ENCODE measurements at places on chromosomes 1 and 21.

DNA sequence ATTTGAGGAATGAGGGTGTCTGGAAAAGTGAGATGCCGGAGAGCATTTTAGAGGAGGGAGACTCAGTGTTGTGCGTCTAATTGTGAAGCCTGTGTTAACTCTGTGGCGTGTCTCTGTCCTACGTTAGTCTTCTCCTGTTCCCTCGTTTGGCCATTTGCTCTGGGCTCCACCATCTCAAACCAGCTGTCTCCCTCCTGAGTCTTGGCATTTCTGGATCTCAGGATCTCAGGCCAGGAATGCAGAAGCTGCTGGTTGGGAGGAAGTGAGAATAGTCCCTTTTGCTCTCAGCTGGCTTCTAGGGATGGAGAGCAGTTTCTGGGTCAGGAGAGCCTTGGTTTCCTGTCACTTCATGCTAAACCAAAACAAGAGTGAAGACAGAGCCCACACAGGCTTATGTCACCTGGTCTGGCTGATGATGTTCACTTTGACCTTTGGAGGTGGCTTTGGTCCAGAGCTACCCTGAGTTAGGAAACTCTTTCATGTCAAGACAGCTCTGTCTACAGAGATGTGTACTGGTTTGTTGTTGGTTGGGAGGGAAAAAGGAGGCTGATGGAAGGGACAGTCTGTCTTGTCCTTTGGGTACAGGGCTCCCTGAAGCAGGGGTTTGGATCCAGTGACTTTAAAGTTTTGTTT, 859 bp downstream of the NFASC start:
- DNase-seq: no peak

DNA sequence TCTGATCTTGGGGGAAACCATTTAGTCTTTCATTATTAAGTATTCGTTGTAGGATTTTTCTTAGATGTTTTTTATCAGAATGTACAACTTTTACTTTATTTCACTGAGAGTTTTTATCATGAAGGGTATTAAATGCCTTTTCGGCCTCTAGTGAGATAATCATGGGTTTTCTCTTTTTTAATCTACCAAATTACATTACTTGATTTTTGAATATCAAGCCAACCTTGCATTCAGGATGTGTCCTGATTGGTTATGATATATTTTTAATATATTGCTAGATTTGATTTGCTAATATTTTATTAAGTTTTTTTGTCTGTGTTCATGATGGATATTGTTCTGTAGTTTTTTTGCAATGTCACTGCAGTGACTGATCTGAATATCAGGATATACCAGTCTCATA, 9.4 kb downstream of the NUF2 start:
- no peak for DNase-seq

GRCh38 chr1:234911787-234912186, 216.8 kb downstream of the TOMM20 start:
- peak; percentile 12 for DNase-seq

GRCh38 chr1:210301615-210302000, 27.1 kb upstream of the HHAT start:
- no peak for DNase-seq

GRCh38 chr1:156245451-156246232, 2.2 kb downstream of the PAQR6 start:
- DNase-seq: no peak

GRCh38 chr1:111577814-111578213, 41.8 kb upstream of the RAP1A start:
- DNase-seq: no peak

GRCh38 chr21:41897700-41898099, 18.6 kb upstream of the PRDM15 start:
- DNase-seq: no peak

DNA sequence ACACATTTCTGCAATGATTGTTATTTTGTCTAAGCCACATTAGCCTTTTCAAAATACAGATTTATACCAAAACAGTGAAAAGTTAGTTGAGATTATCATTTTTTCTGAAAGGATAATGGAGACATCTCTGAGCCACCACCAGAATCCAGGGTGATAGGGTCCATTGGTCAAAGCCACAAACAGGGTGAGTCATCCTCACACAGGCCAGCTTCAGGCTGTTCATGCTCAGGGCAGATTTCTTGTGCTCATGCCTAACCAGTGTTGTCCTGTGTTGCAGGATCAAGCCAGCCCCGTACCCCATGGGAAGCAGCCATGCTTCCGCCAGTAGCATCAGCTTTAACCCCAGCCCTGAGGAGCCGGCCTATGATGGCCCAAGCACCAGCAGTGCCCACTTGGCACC, 13.4 kb downstream of the ELOA start:
- no peak for DNase-seq

DNA sequence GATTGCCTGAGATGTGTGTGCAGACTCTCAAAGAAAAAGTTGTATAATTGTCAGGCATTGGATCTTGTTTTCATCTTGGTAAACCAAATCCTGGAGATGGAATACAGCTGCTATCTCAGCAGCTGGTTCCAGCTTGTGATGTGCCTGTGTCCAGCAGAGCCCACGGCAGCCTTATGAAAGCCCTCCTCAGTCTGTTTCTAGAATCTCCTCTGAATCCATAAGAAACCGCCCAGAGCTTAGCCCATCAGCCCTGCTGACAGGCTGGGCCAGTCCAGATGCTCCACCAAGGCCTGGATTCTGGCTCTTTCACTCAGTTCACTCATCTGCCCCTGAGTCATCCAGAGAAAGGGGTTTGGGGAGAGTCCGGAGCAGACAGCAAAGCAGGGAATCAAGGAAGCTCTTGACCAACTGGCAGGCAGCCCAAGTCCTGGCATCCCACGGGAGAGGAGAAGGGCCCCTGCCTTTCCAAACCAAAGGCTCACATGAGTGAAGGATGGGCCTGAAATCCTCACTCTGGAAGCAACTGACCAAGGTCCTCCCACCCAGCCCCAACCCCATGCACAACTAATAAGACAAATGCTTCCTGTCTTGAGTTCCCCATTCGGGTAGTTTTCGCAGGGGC, 45.7 kb downstream of the NAV1 start:
- DNase-seq: no peak

DNA sequence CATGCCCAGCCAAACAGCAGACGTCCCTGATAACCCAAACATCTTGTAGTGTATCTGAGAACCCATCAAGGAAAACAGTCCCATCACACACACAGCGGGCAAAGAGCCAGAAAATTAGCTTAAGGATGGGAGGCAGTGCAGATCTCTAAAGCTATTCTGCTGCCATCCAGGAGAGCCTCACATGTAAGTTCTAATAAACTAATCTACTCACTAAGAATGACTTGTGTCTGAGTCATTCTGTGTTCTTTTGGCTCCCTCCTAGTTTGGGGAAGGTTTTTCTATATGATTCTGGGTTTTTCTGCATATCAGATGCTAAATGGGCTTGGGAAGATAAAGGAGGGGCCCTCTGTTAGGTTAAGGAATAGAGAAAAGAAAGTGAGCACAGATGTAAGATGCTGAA, 162.8 kb downstream of the HUNK start:
- no peak for DNase-seq

DNA sequence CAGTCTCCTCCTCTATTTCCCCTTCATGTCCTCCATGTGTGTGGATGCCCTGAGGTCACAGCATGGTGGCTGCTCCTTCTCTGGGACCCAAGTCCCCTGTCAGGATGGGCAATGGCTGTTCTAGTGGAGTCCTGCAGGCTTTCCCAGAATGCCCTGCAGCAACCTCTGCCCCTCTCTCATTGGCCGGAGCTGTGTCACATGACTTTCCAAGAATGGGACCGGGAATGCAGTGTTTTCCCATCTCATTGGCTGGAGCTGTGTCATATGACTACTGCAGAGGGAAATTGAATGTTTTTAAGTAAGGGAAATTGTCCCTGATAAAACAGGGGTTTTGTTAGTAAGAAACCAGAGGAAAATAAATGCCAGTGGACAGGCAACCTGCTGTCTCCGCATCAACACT, 365.9 kb downstream of the PTPRU start:
- no peak for DNase-seq

- no peak for DNase-seq
These were observed 2.7 kb downstream of the DENND2D start for GRCh38 chr1:111197598-111198284.

- DNase-seq: no peak
These were observed 35.5 kb downstream of the CDC14A start for GRCh38 chr1:100387657-100388350.

DNA sequence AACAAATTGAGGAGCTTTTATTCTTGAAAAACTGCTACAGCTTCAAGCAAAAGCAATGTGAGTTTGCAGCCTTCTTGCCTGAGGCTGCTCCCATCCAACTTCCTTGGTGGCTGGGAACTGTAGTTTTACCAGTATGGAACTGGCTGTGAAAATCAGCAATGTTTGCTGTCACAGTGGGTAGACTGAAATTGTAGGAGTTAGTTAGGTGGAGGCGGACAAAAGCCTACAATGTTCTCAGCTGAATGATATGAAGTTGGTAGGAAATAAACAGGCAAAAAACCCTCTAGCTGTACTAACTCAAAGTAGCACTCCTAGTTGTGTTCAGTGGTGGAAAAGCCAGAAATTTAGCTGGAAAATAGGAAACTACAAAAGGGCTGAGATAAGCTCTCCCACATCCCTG, 18.5 kb downstream of the HAX1 start:
- no peak for DNase-seq

DNA sequence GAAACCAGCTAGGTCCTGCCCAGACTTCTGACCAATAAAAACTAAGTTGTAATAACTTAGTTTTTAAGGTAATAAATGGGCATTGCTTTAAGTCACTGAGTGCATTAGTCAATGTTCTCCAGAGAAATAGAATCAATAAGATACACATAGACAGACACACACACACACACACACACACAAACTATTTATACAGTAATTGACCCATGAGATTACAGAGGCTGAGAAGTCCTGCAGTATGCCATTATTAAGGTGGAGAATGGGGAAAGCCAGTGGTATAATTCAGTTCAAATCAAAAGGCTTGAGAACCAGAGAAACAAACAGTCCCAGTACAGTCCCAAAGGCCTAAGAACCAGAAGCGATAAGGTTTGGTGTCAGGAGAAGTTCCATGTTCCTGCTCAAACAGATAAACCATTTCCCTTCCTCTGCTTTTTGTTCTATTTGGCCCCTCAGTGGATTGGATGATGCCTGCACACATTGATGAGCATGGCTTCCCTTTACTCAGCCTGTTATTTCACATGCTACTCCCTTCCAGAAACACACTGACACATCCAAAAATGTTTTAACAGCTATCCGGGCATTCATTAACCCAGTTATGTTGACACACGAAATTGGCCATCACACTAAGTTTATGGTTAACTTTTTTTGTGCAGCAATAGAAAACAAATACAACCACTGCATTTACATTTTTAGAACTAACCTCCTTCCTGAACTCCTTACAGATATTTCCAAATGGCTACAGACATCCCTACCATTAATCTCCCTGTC, 828.2 kb upstream of the NCAM2 start:
- no peak for DNase-seq

DNA sequence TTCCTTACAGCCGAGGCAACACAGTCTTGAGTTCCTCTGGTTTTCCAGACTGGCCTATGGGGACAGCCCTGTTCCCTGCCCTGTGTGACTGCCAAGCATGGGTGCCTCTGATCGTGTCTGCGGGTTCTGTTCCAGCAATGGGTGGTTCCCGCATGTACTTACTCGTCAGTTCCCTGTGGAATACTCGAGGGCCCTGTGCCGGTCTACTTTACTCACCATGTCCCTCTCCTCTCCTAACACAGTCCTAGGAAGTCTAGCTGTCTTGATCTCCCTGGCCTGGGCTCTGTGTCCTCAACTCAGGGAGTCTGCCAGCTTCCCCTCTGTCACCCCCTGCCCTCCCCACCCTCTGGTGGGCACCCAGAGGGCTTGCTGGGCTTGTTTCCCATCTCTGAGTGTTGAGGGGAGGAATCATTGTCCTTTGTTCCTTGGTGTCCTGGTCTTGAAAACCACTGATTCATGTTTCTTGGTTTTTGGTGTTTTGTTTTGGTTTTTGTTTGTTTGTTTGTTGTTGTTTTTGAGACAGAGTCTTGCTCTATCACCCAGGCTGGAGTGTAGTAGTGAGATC, 36.0 kb downstream of the TRAPPC10 start:
- no peak for DNase-seq

DNA sequence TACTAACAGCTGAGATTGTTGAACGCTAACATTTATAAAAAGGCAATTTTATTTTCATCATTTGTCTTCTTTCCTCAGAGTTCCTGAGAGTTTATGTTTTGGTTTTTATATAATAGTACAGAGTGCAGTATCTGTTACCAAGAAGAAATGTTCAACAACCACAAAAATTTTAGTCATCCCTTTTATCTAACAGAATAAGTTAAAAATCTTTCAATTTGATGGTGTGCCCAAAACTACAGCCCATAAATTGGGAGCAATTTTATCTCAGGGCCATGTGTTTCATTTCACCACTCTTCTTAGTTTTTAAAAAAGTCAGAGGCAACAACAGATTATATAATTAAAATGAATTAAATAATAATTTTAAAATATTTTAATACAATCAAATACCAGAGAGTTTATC, 37.1 kb downstream of the NEXN start:
- no peak for DNase-seq

DNA sequence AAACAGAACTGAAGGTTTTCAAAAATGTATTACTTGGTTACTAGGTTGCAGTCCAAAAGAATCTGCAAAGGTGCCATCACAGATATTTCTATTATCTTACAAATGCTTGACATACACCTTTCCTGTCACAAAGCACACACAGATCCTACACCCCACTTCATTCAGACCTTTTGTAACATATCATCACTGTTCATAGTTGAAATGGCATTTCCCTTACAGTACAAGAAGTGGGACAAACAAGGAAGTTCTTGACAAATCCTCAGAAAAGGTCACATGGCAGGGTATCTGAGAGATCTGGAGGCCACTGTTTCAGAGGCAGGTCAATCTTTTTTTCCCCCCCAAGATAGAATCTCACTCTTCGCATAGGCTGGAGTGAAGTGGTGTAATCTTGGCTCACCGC, 21.3 kb downstream of the TOR1AIP2 start:
- no peak for DNase-seq

DNA sequence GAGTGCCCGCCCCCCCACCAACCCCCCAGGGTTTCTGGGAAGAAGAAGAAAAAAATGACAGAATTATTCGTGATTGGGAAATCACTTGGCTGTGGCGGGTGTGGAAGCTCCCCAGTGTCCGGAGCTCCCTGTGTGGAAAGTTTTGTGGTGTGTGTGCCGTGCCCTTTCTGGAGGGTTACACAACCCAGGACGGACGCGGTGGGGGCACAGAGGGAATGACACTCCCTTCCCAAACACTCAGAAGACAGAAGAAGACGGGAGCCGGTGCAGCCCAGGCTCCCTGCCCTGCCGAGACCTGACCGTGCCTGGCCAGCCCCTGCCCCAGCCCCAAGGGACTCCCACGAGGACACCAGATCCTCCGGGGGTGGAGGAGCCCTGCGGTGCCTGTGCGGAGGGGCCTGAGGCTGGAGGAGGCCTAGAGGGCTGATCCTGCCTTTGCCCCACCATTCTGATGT, 33.0 kb upstream of the ADARB1 start:
- no peak for DNase-seq

DNA sequence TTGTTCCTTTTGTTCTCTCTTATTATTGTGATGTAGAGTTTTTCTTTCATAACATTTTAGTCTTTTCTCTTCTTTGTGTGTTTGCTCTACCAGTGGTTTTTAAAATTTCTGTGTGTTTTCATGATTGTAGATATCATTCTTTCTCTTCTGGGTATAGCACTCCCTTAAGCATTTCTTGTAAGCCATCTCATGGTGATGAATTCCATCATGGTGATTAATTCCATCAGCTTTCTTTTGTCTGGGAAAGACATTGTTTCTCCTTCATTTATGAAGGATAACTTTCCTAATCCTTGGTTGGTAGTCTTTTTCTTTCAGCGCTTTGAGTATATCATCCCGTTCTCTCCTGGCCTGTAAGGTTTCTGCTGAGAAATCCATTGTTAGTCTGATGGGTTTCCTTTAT, 22.7 kb downstream of the CD55 start:
- no peak for DNase-seq

Measured in stimulated activated CD8-positive, alpha-beta memory T cell treated with anti-CD3 and anti-CD28 coated beads, Interleukin-7, amount 100 ng/mL, for 1 hour (primary cell).